ENCODE measurements at places on chromosomes 11 and 22.

DNA sequence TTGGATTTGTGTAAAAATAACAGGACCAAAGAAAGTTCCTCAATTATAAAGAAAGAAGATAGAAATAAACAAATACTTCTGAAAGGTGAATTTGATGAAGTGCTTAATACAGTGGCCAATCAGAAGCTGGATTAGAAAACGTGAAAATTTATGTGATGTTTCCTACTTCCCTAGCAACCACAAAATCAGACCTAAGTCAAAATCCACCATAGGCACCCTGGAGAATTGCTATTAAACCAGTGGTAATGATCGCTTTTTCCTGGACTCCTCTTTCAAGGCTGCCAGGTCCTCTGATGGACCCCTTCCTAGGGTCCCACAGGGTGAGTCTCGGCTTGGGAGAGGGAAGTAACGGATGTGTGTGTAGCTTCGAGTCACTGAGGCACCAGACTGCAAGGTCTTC lies 9.6 kb downstream of the WT1 start:
- DNase-seq = no peak

DNA sequence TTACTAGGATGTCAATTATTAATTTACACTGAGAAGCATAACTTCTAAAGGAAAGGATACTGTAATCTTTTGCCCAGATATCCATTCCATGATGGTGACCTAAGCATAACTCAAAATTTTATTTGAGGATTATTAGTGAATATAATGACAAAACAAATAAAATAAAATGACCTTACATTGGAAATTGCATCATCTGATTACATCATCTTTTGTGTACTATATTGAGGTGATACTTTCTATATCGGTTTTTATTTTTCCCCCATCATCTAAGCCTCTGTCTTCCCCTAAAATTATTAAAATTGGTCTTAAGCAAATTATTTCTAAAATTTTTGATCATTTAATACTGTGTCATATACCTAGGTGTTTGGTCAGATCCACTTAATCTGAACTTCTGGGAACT lies 150.1 kb upstream of the CTSC start:
- DNase-seq = no peak

DNA sequence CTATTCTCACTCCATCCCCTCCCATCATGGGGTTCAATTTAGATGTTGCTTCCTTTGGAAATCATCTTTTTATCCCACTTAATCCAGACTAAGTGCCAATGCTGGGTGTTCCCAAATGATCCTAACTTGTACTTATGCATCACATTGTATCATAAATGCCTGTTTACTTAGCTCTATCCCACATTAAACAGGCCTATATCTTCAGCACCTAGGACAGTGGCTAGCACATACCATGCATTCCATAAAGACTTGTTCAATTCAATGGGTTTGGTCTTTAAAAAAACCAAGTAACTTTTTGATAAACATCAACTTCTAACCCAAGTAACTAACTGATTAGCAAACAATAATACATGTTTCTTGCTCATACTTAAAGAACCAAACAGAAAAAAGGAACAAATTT lies 40.6 kb downstream of the RSF1 start:
- DNase-seq = no peak

GRCh38 chr22:17140826-17141766 lies 18.0 kb downstream of the HDHD5 start:
- DNase-seq = no peak

DNA sequence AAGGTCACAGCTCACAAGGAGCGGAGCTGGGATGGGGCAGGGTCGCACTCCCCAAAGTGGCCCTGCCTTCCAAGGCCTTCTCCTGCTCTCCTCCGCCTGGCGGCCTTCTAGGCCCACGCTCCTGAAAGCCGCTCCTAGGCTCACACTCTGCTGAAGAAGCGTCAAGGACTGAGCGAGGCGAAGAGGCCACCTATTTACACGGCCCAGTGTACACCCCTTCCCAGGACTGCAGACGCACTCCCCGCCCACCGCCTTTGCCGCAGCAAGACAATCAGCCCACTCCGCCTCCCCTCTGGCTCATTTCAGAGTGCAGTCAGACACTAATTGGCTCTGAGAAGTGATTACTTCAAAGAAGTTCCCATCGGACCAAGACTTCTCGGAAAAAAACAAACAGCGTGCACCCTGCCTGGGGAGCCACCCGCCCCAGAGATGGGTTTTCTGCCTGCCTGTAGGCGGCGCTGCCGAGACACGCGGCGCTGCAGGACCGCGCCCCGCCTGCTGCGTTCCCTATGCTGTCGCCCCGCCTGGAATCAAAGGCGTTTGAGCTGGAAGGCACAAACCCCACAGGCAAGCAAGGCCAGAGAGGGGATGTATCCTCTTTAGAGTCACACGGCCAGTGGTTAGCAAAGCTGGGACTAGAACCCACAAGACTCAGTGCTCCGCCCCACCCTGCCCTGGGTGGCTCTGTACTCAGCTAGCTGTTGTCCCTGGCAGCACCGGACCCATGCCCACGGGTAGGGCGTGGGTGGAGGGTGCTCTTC lies 414.8 kb downstream of the BUD13 start:
- DNase-seq = no peak

- DNase-seq = no peak
Observed at GRCh38 chr22:20781272-20781990, 7.5 kb downstream of the SERPIND1 start.

DNA sequence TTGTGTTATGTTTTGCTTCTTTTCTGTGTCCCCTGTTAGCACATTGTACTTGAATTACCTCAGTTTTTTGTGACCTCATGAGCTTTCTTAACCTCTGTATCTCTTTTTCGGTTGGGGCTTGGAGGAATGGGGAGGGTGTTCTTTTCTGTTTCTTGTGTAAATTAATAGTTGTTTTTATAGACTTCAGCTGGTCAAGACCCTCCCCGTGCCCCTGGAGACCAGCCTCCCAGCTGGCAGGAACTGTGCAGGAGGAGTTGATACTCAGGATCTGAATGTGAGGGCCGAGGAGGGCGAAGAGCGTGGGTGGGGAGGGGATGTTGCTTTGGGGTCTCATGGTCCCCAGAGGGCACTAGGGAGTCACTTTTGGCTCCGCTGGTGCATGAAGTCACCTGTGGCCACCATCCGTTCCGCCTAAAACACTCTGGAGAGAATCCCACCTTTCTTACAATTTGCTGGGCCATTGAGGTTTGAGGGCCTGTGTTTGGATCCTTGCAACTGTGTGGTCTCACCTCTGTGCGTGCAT lies 44.3 kb upstream of the NNMT start:
- DNase-seq = no peak

DNA sequence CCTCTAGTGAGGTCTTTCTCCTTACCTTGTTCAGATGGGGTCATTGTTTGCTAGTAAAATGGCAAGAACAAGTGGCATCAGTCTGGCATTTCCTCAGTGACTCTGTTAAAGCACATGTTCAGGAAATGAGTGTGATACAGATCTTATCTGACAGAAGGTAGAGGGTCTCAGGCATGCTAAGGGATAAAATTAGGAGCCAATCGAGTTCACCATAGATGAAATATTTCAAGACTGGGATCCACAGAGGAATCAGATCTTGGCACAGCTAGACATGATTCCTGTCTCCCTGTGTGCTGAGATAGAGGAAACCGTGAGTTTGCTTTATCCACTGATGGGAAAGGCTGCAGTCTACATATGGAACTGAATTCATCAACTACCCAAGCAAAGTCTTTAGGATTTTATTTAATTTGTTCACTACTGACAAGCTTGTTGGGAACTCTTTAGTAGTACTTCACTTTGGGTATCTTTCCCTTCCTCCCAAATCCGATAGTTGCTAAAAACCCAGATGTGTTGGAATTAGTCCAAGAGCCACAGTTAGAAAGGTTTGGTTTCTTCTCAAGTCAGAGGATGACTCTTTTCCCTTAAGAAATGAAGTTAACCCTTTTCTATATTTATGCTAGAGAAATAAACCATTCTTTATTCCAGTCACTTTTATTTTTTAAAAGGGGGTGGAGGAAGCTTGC lies 18.4 kb downstream of the FAM118B start:
- no peak for DNase-seq

DNA sequence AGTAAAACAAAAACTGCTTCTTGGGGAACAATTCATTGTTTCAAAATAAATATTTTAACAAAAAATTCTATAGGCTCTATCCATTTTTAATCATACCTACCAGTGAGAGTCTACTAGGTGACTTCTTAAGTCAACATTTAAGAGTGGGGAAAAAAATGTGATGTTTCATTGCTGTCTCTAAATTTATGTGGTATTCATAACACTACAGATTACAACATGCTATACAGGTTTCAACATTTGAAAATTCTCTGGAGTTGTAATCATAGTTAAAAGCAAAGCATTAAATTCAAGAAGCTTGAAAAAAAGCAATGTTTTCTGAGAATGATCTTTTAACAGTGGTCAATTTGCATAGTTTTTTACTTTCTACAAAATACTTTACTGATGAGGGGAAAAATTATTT lies 18.3 kb downstream of the SBF2 start:
- DNase-seq = no peak

DNA sequence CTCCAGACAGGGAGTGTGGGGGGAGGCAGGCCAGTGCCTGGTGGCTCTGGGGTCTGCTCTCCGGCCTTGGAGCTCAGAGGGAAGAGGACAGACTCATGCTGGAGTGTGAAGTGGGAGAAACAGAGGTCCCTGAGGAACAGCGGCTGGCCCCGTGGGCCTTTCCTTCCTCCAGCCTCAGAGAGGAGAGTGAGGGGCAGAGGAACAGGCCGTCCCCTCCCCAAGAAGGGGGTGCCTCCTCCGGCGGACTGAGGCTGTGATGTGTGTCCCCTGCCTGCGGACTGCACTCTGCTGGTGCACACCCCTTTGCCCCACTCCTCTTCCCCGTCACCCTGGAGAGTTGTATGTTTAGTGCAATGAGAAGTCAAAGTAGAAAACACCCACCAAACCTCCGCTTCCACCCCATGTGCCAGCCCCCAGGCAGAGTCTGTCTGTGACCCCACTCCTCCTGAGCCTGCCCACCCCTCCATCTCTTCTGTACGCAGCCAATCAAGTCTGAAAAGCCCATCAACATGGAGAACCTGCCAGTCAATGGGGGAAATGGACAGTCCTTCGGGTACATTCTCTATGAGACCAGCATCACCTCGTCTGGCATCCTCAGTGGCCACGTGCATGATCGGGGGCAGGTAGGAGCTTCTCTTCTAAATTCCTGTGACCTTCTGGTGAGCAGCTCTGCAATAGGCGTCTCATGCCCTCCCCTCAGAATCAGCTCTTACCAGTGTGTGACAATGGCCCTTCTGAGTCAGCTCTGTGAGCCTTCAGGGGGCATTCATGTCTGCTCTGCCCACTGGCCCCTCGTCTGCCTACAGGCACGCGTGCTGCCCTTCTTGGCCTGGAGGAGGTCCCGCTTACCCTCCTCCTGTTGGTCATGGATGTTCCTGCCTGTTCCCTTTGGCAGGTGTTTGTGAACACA lies 39.0 kb downstream of the GLB1L2 start:
- no peak for DNase-seq

- no peak for DNase-seq
Observed at GRCh38 chr22:40238425-40239344, 61.0 kb downstream of the TNRC6B start.

DNA sequence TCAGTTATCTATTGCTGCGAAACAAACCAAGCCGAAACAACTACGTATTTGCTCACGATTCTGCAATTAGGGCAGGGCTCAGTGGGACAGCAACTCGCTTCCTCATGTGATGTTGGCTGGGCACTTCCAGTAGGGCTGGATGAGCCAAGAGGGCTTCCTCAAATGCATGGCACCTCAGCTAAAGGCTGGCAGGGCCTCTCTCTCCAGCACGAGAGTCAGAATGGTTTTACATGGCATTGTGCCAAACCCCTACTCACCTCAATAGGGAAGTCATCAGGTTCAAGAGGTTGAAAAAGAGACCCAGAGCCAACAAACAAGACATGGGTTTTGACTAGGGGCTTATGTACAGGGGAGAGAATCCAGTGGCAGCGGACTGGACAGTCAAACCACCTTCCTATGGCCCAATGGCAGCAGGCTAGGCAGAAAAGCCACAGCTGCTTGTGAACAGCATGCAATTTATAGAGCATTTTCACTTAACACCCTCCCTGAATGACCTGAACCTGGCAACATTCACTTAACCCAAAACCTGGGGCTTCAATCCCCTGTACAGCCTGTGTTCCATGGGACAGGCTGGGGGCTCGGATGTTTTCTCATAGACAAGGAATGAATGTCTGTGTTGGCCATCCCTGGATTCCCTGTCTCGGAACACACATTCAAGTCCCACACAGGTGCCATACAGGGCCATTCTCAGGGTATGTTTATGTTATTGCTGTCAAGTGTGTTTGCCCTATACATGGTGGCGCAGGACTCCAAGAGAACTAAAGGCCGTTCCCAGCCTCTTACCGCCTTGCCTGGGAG lies 154.2 kb upstream of the NAV2 start:
- peak; percentile 61 for DNase-seq

GRCh38 chr11:59204746-59205145 lies 8.0 kb downstream of the MPEG1 start:
- DNase-seq = no peak

GRCh38 chr22:30405731-30406130 lies 8.9 kb downstream of the SEC14L2 start:
- DNase-seq = no peak

DNA sequence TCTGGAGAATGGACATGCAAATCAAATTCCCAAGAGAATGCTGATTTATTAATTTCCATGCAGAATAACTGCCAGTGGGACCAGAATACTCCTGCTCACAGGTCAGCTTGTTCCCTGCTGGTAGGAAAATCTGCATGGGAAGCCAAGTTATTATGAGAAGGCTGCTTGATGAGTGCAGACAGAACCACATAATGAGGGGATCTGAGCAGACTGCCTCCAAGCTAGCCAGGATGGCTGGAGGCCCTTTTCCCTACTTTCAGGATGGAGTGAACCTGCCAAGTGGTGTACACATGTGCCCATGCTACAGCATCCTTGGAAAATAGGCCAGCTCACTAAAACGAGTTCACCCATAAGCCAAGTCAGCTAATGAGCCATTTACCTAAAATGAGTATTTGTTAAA lies 55.2 kb upstream of the ZBED5 start:
- DNase-seq = no peak

- no peak for DNase-seq
Observed at GRCh38 chr11:65418431-65418680, 4.2 kb upstream of the NEAT1 start.

- DNase-seq = no peak
Observed at GRCh38 chr11:96960476-96960875, 570.7 kb downstream of the JRKL start.

GRCh38 chr22:29762263-29762662 lies 4.5 kb downstream of the ZMAT5 start:
- DNase-seq = peak; percentile 34

DNA sequence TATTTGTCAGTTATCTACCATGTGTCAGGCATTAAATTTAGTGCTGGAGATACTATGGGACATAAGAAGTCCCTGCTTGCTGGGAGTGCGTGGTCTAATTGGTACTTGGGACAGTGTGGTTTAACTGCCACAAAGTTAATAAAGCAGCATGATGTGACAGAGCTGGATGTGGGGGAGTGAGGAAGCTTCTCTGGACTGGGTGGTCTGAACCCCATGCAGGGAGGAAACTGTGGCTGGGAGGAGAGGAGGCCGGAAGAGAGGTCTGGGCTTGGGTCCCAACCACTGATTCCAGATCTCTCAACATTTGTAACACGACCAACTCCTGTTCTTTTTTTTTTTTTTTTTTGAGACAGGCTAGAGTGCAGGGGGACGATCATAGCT lies 37.1 kb downstream of the ST3GAL4 start:
- no peak for DNase-seq

GRCh38 chr11:130070109-130070845 lies 583 bp downstream of the APLP2 start:
- DNase-seq = peak; percentile 35
